ENCODE measurements at places on chromosomes 13 and 19.

DNA sequence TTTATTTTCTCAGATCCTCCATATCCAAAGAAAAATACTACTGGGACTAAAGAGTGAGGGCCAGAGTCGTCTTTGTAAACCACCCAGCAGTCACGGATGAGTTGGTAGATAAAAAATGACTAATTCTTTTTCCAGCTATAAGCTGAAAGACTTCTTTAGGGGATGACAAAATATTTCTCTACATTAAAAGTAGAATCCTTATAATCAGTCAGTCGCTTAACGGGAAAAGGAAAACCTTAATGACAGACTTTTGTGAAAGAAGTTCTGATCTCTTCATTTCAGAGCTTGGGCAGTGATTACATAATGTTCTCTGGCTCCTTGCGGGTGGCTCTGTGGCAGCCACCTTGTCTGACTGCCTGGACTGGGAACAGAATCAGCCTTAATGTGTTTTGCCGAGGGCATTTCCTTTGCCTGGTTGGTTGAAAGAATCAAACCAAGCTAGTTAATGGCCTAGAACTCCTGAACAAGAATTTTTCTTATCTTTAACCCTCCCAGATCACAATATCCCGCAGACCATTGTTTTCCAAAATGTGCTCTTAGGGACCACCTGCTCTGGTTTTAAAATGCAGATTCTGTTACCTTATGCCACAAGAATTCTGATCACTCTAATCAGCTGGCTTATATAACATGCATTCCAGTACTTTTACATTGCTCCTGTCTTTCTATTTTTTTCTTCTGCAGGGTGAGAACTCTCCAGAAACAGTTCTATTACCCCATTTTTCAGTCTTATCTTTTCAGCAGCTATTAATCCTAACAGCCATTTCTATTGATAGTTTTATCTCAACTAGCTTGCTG, 2.5 kb downstream of the ITM2B start:
- DNase-seq = no peak

DNA sequence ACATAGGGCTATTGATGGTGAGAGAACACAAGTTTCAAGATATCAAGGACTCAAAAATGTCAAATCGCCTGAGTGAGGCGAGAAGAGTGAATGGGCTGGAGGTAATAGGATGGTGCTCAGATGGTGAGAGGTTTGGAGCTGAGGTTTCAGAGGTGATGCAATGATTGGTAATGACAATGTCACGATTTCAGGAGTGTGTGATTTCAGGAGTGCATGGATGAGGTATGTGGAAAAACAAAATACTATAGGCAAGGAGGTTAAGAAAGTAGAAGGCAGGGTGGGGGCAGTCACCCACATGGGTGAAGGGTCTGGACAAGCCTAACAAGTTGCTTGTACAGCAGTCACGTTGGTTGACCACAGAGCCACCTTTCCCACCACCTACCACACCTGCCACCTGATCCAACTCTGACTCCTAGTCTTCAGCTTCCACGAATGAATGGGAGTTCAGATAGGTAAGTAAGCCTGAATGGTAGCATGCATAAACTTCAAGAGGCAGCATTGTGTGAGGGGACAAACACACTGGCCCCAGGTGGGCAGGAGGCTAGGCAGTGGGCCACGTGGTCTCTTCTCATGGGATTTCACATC, 71.5 kb downstream of the RUBCNL start:
- DNase-seq = no peak

DNA sequence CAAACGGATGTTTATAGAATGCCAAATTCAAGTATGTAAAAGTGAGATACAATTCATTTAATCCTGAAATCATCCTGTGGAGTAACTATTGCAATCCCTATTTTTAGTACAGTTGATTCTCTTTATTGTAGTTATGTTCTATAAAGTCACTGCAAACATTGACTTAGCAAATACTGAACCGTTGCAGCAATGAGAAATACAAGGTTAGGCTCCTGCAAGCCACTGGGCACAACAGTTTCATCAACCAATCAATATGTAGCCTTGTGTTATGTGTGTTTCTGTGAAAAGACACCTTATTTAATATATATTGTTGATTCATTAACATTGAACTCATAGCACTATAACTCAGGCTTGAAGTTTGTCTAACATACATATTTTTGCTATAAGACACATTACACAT, 174.4 kb downstream of the DCT start:
- no peak for DNase-seq

- no peak for DNase-seq
These were observed 339.7 kb upstream of the EDNRB start for GRCh38 chr13:78258304-78258703.

DNA sequence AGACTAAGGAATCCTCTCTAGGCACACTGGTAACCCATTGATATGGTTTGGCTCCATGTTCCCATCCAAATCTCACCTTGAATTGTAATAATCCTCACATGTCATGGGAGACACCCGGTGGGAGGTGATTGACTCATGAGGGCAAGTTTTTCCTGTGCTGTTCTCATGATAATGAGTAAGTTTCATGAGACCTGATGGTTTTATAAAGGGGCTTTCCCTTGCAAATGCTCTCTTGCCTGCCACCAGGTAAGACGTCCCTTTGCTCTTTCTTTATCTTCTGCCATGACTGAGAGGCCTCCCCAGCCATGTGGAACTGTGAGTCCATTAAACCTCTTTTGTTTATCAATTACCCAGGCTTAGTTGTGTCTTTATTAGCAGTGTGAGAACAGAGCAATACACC, 81.4 kb upstream of the GPC6 start:
- DNase-seq = no peak

- no peak for DNase-seq
These were observed 34.8 kb downstream of the SPTBN4 start for GRCh38 chr19:40501599-40501998.

DNA sequence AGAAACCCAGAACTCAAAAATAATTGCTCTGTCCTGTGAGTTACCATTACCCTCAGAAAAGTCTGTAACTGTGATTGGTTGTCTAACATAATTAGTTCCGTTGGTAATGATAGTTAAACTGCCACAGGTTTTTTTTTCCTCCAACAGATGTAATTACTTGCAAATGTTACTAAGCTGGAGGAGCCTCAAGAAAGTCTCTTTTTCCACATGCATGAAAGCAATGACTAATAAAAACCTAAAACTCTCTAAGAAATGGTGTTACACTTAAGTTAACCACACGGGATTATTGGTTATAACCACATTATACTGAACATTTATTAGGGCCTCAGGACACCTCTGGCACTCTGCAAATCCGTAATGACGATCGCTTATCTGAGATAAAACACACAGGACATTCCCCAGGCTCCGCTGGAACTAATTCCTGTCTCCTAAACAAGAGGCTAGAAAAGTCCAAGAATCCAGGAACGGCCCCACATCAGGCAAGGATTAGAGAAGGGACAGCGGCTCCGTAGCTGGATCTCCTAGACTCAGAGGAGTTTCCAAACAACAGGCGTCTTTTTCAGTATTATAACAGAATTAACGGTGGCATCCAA, 753 bp downstream of the ZNF235 start:
- no peak for DNase-seq

DNA sequence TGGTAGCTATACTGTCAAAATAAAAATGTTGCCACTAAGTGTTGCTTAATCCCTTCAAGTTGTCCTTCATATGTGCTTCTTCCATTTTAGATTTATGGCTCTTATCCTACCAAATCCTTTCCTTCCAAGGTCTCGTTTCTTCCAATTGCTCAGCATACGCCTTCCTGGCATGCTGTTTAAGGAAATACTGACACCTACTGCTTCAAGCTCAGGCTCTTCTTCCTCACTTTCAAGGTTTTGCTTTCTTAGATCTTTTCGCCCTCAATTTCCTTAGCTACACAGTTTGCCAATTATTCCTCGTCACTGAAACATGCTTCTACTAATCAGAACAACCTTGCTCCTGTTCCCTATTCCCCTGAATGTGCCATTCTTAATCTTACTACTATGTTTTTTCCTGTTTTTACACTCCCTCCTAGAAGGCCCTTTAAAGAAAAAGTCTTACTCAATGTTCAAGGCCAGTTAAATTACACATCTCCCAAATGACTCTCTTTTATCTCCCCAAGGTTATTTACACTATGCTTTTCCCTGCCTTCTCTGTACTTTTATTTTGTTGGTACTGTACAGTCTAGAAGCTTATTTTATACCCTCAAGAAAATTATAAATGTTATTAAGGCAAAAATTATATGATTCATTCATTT, 343.1 kb downstream of the MZT1 start:
- no peak for DNase-seq

DNA sequence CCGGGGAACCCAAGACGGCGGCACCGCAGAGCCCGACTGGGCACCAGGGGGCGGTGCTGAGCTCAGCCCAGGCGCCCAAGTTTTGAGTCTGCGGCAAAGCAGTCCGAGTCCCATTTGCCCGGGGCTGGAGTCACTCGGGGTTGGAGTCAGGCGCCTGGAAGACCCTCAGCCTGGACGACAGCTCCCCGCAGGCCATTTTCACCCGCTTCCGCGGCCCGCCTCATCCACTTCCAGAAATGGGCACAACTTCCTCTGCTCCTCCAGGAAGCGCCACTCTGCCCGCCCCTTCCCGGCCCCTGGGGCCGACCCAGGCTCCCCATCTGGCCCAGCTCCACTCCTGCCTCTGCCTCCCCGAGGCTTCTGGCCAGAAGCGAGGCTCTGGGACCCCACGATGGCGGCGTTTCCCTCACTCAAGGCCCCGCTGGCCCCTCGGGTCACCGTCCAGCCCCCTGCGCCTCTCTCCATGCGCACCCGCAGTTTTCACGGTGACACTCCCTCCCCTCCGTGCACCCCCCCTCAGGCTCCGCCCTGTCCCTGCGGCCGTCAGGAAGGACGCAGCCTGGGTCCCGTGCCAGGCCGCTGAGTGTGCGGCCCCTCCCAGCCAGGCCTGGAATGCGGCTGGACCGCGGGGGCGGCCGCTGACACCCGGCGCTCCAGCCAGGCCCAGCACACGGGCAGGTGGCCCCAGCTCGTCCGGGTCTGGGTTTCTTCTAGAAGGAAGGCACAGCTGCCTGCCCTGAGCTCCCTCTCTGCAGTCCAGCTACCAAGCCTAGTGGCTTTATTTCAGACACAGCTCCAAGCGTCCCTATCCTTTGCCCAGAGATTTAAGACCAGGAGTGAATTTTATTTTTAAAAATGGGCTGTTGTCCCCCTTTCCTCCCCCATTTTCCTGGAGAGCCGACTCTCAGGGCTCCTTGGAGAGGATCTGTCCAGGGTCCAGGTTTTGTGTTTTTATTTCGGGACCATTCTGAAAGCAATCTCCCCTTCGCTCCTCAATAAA, 4.7 kb downstream of the SERTAD1 start:
- DNase-seq = peak; percentile 59

DNA sequence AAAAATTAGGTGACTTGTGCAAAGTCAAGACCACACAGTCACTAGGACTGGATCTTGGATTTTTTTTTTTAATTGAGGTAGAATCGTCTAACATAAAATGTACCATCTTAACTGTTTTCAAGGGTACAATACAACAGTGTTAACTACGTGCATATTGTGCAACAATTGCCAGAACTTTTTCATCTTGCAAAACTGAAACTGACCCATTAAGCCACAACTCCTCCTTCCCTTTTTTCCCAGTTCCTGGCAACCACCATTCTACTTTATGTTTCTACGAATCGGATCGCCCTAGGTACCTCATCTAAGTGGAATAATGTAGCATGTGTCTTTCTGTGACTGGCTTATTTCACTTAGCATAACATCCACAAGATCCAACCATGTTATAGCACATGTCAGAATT, 37.5 kb upstream of the POMP start:
- no peak for DNase-seq

DNA sequence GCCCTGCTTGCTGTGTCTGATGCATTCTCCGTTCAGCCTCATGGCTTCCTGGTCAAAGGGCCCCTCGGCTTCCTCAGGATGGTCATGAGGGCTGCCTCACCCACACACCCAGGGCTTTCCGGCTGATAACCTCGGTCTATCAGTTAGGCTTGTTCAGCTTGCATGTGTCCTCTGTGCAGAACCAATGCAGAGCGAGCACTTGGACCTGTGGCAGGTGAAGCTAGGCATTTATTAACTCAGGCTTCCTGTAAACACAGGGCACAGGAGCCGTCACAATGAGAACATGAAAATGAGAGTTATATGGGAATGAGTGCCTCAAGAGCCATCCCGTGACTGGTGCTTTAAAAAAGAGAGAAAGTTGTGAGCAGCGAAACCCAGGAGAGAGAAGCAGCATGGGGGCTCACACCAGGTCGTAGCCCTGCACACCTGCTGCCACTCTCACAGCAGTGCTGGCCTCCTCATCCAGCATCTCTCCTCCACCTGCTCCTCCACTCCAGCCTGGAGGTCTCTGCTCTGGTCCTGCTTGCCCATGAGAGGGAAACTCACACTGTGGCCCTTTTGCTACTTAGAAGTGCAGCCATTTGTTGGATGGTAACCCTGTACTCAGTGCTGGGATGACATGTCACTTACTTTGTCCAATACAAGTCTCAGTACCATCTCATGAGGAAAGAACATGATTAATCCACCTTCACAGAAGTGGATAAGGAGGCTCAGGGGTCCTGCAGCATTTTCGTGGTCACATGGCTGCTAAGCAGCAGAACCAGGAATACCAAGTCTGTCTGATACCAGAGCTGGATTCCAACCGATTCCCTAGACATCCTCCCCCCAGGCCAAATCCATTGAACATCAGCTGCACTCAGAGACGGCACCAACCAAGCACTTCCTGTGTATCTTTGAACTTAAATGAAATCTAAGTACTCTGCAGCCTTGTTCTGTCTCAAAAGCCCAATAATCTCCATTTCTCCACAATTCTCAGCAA, 50.5 kb upstream of the IRS2 start:
- no peak for DNase-seq

- DNase-seq = no peak
These were observed 193.1 kb downstream of the KCTD12 start for GRCh38 chr13:76693086-76693485.

GRCh38 chr19:40597329-40597838, 3.8 kb upstream of the LTBP4 start:
- DNase-seq = no peak

DNA sequence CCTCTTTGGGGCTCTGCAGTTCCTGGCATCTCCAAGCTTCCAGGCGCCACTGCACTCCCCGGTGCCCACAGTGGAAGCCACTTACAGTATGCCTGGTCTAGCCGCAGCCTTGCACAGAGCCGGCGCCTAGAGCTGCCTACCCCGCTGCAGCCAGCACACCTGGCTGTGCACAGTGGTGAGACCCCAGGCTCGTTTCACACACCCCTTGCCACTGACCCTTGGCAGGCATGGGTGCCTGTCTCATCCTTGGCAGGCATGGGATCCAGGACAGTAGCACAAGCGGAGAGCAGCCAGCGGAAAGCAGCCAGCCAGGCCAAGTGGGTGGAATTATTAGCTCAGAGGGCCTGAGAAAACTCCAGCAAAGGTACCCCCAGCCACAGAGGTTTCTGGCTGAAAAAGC, 86.0 kb downstream of the SERP2 start:
- DNase-seq = no peak

- DNase-seq = no peak
These were observed 313.8 kb downstream of the ENOX1 start for GRCh38 chr13:43472980-43473379.

DNA sequence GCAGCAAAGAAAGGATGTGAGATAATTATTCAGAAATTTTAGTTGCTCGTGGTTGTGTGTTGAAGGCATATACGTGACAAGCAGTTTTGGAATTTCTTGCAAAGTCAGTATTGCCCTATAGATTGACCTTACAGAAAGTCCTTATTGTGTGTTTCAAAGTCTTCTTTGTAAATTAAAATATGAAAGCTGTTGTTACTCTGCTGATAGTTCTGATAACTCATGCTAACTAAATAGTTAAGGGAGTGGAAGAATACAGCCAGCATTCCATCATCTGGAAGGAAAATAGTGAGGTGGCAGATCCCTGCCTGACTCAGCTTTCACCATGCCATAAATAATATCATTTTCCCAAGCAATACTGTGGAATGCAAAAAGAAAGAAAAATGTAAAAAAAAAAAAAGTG, 27.2 kb downstream of the WASF3 start:
- DNase-seq = no peak
